ENCODE measurements at places on chromosomes 4 and X. TPM values are rescaled to one million over a fixed set of nuclear protein-coding genes. Genes with fewer than 3 reads are reported as not detected.

GRCh38 chr4:183347566-183347965, 25.3 kb upstream of the CLDN24 start:
- no peaks in the 10 kb centered on the region for H3K36me3 ChIP-seq
- no peak for DNase-seq
- no peak overlapping the region for H3K4me3 ChIP-seq
- H3K27ac ChIP-seq = no peak overlapping the region
- H3K4me1 ChIP-seq = no peaks in the 10 kb centered on the region
- no peaks in the 10 kb centered on the region for H3K27me3 ChIP-seq

- no peak for DNase-seq
- no peaks in the 10 kb centered on the region for H3K27me3 ChIP-seq
- H3K4me1 ChIP-seq = peaks cover 2% of the 10 kb centered on the region
- H3K27ac ChIP-seq = no peak overlapping the region
- no peak overlapping the region for H3K4me3 ChIP-seq
These were observed 867.8 kb downstream of the CCSER1 start for GRCh38 chr4:90994851-90995574.

DNA sequence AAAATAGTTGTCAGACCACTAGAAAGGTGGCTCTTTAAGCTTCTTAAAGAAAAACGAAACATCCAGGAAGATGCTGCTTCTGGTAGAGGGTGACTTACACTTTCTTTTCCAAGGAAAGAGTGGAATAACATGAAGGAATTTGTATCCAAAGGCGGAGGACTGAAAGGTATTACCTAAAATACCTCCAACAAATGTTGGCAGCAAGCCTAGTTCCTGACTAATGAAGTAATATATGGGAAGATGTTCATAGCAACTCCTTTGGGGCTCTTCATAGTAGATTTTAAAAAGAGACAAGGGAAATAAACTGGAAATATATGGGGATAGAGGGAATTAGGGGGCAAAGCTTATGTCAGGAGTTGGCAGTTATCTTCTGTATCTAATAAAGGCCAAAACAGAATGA, 116.2 kb downstream of the AASDH start:
- DNase-seq = no peak
- no peak overlapping the region for H3K4me3 ChIP-seq
- no peak overlapping the region for H3K27ac ChIP-seq
- peaks cover 12% of the 10 kb centered on the region for H3K4me1 ChIP-seq

- DNase-seq = no peak
- peaks cover 12% of the 10 kb centered on the region for H3K4me1 ChIP-seq
- H3K27ac ChIP-seq = no peak overlapping the region
These were observed 13.6 kb downstream of the RBPJ start for GRCh38 chr4:26334366-26334765.

GRCh38 chr4:181234951-181235680, 1008.1 kb upstream of the TENM3 start:
- no peak overlapping the region for H3K27ac ChIP-seq
- no peaks in the 10 kb centered on the region for H3K4me1 ChIP-seq
- H3K36me3 ChIP-seq = no peaks in the 10 kb centered on the region
- DNase-seq = no peak
- no peaks in the 10 kb centered on the region for H3K27me3 ChIP-seq

DNA sequence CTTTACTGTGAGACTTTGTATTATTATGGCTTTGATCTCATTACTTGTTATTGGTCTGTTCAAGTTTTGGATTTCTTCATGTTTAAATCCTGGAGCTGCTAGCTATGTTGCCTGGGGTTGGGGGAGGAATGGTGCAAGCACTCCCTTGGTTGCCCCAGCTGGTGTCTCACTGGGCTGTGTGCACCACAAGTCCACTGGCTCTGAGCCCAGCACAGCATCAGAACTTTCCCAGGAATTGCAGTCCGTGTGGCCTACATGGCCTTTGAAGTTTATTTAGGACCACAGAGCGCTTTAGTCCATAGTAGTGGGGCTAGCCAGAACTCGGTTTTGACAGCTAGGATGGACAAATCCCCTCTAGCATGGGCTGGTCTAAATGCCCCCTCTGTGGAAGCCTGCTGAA, 278.8 kb upstream of the RPS6KA3 start:
- no peak overlapping the region for H3K27ac ChIP-seq
- no peaks in the 10 kb centered on the region for H3K27me3 ChIP-seq
- no peaks in the 10 kb centered on the region for H3K4me1 ChIP-seq
- DNase-seq = peak; percentile 31
- no peaks in the 10 kb centered on the region for H3K36me3 ChIP-seq

GRCh38 chrX:68177542-68177941, 255.8 kb downstream of the OPHN1 start:
- peak; percentile 9 for DNase-seq
- no peaks in the 10 kb centered on the region for H3K36me3 ChIP-seq
- no peak overlapping the region for H3K27ac ChIP-seq
- no peaks in the 10 kb centered on the region for H3K4me1 ChIP-seq

GRCh38 chr4:113750296-113750695, 11.2 kb downstream of the CAMK2D start:
- no peak overlapping the region for H3K4me3 ChIP-seq
- no peak for DNase-seq
- peak overlapping the region; percentile 42 for H3K27ac ChIP-seq

ZCCHC18 gene
- 4.1 TPM for total RNA-seq

SHISA3 gene
- 13.3 TPM for total RNA-seq

All from cardiac muscle cell (in vitro differentiated cells and primary cell).